ENCODE measurements at places on chromosomes 3 and 15. TPM values are rescaled to one million over a fixed set of nuclear protein-coding genes. Genes with fewer than 3 reads are reported as not detected.

- peak; percentile 27 for DNase-seq
Observed at GRCh38 chr3:138578141-138578540, 15.9 kb downstream of the CEP70 start.

The TLR9 gene
- not detected for total RNA-seq

DNA sequence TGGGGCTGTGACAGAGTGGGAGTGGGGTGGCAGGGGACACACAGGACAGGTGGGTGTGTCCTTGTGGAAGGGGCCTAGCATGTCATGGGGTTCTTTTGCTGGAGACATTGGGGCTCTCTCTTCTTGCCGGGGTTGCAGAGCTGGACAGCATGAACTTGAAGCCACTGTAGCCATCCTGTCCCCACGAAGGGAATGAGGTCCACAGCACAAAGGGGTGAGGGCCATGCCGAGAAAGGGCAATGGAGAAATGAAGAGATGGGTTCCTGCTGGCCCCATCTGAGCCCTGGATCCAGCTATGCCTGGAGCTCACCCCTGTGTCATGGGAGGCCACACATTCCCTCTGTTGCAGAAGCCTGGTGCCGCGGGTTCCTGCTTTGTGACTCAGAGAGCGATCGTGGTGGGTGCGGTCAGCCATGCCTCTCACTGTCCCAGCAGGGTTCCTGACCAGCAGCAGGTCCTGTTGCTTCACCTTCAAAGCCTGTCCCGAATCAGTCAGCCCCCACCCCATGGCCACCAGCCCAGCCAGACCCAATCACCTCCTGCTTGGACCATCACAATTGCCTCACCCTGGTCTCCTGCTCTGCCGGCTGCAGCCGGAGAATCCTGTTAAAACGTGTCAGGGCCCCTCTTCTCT lies 50.0 kb downstream of the DNAJB8 start:
- DNase-seq, result peak; percentile 95

The FETUB gene
- total RNA-seq, result not detected

DNA sequence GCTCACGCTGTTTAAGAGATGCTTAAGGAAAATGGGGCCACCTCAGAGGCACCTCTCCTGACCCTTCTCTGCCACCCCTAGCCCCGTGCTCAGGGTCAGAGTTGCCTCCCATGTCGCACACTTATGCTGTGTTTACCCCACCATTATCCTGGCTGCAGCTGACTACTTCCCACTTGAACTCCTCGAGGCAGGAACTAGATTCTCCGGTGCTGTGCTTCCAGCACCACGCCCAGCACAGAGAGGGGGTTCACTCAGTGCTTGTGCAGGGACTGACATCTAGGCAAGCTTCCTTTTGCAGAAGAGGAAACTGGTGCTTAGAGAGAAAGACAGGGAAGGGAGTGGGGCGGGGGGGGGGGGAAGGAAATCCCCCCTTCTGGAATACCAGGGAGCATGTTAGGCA lies 340.1 kb downstream of the RORA start:
- no peak for DNase-seq

- no peak for DNase-seq
Observed at GRCh38 chr3:43764056-43764455, 73.3 kb downstream of the ABHD5 start.

The CCPG1 gene
- 39.9 TPM for total RNA-seq

The GOLGA6L7 gene
- not detected for total RNA-seq

DNA sequence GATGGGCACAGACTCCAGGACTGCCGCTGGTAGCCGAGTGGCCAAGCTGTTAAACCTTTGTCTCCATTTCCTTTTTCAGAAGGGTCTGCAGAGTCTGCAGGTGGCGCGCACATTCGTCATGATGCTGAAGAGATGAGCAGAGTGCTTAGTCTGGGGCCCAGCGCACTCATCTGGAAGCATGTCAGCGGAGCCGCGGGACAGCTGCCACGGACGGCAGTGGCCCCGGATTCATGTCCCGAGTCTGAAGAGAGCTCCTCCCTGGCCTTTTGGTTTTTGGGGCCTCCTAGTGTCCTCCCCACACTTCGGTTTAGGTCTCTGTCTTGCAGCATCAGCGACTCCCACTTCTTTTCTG lies 42.6 kb downstream of the KLHL25 start:
- no peak for DNase-seq

DNA sequence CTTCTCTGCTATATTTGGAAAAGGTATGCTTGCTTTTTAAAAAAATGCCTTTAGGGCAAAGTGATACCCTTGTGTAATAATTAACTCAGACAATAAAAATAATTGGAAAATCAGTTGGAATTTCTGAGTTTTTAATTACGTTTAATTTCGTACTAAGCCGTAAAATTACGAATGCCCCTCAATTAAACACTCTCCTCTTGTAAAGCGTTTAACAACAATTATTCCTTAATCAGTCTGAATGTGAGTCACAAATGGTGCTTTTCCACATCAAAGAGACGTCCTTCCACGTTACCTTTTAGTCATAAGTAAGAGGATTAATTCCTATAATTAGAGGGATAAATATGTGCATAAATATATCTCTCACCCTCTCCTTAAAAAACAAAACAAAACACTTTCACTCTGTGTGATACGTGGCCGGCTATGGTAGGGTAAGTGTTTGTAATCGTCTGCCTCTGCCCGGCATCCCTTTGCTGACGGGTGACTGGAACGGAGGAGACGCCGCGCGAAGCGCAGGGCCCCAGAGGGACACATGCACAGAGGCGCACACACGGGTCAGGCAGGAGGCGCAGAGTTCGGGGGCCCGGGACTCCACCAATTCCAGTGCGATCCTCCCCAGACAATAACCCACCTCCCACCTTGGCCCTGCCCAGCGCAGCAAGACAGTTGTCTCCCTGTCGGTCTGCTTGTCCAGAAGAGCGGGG lies 9.7 kb upstream of the MEIS2 start:
- no peak for DNase-seq

DNA sequence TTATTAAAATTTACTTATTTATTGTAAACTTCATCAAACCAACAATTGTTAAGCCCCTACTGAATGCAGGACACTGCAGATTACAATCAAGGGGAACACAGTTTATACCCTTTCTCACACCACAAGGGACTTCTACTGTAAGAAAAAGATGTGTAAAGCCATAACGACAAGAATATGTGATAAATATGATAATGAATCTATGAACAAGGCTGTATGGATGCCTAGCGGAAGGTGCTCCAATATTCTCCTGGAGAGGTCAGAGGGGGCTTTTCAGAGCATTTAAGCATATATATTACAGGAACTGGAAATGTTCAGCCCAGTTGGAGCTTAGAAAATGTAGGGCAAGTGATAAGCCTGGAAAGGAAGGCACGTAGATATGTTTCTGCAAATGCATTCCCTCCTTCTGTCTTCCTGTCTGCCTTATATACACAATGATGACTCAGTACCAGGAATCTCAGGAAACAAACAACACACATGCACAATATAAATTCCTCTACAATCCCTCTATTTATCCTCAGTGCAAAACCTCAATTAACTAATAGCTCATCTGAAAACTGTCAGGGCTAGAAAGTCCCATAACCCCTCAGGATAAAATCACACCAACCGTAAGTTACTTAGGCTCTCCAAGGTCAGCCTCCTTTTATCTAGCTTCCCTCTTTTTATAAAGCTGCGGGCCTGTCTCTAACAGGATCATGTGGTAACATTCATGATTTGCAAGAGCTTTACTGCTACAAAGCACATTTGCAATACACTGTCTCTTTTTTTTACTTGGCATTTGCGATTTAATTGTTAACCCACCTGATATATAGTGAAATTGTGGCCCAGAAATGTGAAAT lies 393.1 kb downstream of the LPP start:
- peak; percentile 61 for DNase-seq

DNA sequence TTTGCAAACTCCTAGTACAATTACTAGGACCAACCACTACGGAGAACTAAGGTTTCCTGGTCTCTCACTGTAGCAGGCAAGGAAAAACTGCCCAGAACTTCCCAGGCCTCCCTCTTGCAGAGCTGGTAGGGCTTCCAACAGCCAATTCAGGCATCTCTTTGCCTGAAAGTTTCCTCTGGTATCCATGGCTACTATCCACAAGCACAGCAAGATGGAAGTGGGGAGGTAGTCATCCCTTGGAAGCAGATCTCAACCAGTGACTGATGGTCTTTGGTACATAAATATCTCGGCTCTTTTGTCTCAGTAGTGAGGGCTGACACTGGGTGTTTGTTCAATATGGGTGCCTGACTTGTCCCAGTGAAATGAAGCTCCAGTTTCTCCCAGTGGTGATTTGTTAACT lies 201.3 kb upstream of the MRPL3 start:
- no peak for DNase-seq

The TPRG1 gene
- 2.0 TPM for total RNA-seq

The NLGN1 gene
- total RNA-seq, result 0.39 TPM

DNA sequence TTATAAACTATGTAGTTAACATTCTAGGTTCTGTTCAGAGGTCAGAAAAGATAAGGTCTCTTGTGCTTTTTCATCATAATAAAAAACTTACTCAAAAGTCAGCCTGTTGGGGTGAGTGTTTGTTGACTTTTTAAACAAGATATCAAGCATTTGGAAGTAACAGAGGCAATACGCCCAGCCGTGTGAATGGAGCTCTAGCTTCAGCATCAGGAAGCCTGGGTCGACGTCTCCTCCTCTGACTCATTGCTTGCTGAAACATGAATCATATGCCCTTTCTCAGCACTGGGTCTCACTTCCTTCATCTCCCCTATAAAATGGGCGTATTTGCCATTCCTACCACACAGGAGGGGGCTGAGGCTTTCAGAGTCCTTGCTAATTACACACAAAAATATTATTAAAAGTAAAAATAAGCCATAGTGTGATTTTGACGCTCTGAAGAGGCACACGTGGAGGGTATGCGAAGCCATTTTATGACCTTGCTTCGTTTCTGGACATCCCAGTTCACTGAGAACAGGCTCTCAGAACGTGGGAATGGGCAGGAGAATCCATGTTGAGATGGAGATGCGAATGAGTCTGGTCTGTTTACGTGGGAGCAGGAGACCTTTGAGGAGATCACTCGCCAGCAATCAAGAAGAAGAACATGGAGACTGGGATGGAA lies 220.8 kb upstream of the TPRG1 start:
- DNase-seq, result peak; percentile 90

DNA sequence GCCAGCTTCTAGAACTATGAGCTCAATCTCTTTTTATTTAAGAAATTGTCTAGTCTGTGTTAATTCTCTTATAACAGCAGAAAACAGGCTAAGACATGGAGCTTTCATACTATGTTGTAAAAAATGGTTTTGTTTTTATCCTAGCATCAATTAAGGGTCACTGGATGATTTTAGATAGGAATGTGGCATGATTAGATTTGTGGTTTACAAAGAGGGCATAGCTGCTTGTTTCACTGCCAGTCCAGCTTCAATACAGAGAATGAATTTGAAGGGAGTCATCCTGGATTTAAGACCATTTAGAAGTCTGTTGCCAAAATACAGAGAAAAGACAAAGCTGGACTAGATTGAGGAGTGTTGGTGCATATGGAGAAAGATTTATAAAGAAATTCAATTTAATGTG lies 532.6 kb upstream of the CCDC54 start:
- DNase-seq, result peak; percentile 36

DNA sequence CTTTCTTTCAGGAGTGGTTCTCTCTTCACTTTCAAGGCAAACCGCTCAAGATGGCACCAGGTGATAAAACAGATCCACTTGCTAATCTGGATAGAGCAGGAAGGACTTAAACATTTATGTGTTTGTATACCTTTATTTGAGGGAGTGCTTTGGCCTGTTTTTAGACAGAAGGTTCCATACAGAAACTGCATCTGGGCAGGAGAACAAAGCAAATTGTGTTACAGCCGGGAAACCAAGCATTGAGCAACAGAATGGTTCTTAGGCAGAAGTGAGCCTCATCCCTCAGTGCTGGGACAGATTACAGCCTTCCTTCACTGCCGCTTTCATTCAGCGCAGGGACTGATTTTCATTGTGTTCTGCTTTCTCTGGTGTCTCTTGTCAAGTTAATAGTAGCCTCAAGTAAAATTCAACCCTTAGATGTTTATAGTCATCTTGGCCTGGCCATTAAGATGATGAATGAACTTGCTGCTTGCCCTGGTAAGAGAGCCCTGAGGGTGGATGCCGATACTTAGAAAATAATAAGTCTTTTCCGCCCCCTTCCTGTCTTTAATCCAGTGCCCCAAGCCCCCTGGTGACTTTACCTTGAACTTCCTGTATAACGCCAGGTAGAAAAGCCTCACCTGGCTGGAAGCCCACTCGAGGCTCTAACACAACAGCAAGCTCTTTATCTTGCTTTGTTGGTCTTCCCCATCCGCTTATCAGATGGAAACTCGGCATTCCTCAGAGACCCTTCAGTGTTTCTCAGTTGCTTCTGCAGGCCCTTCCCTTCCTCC lies 168.0 kb upstream of the CTDSPL start:
- peak; percentile 23 for DNase-seq

The MNS1 gene
- 9.6 TPM for total RNA-seq

DNA sequence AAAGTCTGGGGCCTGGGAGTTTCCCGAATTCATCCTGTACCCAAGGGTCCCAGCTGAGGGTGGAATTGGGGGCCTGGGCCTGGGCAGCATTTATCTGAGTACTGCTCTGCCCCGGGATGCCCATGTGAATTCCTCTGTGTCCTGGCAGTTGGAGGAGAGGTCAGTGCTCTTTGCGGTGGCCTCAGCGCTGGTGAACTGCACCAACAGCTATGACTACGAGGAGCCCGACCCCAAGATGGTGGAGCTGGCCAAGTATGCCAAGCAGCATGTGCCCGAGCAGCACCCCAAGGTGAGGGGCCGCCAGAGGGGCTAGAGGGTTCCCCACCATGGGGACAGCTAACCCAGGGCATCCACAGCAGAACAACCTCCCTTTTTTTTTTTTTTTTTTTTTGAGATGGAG lies 6.2 kb upstream of the RCCD1 start:
- DNase-seq, result no peak

GRCh38 chr15:96494505-96494904 lies 164.0 kb downstream of the NR2F2 start:
- DNase-seq, result peak; percentile 13

DNA sequence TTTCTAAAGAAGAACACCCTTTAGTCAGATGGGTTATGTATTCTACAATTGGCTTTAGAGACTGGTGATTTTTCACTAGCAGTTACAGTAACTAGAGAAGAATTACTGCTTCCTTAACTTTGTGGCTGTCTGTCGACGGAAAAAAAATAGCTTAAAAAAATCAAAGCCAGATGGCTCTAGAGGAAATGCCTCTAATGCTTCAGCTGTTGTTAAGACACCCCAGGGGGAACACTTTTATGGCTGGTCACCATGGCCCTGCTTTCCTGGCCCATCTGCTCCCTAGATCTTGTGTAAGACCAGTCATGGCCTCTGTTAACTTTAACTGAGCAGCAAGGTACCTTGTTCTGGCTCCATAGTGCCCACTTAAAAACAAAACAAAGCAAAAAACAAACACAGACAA lies 198.6 kb upstream of the PLSCR5 start:
- DNase-seq, result peak; percentile 67

The ARPIN gene
- 12.0 TPM for total RNA-seq

GRCh38 chr15:33317896-33318295 lies 7.1 kb downstream of the RYR3 start:
- no peak for DNase-seq

The AHSG gene
- total RNA-seq, result not detected

The FEZF2 gene
- total RNA-seq, result not detected

The AADACL2 gene
- total RNA-seq, result not detected

- DNase-seq, result peak; percentile 96
Observed at GRCh38 chr3:156675830-156676767, 1.7 kb downstream of the TIPARP start.

GRCh38 chr15:56767315-56767714 lies 34.0 kb upstream of the ZNF280D start:
- DNase-seq, result no peak

Measured in RPMI7951 (cell line).